Tongue (tissue), 3 donors: ENCODE measurements at places on chromosomes 12 and 14.

- DNase-seq = no peak
Observed at GRCh38 chr12:5220099-5220498, 176.4 kb downstream of the KCNA5 start.

DNA sequence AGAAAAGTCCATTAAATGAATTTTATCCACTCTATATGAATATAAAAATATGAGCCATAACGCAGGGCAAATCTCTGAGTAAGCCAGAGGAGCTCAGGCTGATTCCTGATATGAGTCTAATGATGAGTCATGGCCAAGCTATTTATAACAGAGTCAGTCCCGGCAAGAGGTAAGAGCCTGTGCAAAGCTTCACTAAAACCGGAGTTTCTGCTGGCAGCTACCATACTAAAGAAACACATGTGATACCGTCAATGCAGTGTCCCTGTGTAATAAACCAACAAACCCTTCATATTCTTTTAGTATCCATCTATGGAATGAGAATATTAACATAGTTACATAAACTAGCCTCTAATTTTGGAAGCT is 319.4 kb downstream of the KCNC2 start:
- peak; percentile 43 for DNase-seq

DNA sequence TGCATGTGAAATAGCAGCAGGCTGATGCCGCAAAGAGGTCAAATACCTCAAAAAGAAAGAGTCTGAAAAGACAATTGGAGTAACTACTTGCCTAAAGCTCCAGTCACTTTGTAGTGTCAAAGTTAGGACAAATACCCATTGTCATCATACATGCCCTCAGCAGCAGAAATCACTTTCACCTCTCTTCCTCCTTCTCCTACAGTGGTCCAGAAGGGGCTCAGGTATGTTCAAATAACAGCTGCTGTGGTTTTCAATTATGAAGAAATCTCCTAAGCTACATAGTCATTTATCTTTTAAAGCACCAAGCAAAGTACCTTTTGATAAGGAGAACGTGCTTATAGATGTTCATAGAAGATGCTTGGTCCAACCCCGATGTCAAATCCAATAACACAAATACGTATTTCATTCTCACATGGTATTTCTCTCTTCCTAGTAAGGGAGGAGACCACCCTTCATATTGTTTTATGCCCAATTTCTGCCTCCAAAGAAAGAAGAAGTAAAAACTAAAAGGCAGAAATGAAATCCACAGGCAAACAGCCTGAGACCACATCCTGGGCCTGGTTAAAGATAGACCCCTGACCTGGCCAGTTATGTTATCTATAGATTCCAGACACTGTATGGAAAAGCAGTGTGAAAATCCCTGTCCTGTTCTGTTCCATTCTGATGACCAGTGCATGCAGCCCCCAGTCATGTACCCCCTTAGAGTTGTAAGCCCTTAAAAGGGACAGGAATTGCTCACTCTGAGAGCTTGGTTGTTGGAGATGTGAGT is 23.7 kb downstream of the GYS2 start:
- DNase-seq = no peak

DNA sequence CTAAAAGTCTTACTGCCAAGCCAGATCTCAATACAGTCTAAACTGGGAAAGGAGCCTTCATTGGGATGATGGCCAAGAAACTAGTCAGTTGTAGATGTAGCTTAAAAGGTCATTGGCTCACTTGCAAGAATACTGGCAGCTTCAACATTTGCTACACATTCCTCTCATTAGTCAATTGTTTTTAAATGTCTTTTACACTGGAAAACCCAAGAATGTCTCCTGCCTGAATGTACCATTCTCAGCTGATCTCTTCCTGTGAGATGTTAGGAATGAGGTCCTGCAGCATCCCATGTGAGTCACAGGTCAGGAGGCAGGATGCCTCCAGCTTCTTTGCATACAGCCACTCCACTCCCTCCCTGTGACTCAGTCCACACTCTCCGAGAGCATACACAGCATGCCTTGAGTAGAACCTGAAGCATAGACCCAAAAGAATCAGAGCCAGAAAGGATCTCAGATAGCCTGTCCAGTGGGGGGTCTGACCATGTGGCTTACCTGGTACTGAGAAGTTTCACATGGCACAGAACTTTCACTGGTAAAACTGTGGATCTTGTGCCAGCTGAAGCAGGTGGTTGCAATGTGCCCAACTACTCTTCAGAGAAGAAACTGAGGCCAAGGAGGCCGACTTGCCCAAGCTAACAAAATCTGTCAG is 56.0 kb upstream of the HECTD1 start:
- peak; percentile 72 for DNase-seq
